ENCODE measurements at places on chromosomes 3 and 15. TPM values are rescaled to one million over a fixed set of nuclear protein-coding genes. Genes with fewer than 3 reads are reported as not detected.

Gene CHRFAM7A
- total RNA-seq, result 0.40 TPM

Gene PARP14
- total RNA-seq, result 23.6 TPM

Gene SLC22A13
- total RNA-seq, result not detected

Gene MLF1
- 19.8 TPM for total RNA-seq

Gene CPEB1
- 19.1 TPM for total RNA-seq

Gene UPK1B
- not detected for total RNA-seq

Gene ITPKA
- total RNA-seq, result 0.85 TPM

Gene MASP1
- total RNA-seq, result not detected

GRCh38 chr15:49383266-49383665 lies 39.8 kb upstream of the FGF7 start:
- DNase-seq, result no peak

DNA sequence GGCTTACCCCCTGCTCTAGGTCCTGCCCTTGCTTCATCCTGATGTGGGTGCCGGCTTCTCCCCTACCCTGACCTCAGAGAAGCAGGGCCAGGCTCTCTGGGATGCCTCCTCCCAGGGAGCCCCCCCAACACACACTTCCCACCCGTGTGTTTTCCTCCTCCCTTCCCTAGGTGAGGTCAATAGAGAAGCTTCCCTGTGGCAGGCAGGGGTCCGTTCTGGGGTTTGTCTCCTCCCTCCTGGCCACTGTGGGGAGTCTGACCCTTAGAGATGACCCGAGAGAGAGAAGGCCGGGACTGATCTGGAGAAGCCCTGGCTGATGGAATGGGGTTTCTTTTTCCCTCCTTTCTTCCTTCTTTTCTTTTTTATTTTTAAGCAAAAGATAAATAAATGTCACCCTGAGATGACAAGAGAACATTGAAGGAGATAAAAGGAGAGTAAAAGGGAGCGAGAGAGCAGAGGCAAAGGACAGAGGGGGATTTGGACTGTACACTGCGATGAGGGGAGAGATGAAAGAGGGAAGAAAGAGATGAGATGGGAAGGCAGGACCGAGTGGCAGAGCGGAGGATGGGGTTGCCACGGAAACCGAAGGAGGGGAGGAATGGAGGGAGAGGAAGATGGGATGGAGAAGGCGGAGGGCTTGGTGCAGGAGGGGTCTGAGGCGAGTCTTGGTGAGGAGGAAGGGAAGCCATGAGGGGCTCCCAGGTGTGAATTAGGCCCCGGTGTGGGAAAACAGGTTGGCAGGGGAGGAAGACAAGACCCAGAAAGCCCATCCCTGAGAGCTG lies 48.4 kb downstream of the IDH2 start:
- no peak for DNase-seq

GRCh38 chr3:8780279-8780678 lies 10.9 kb upstream of the OXTR start:
- no peak for DNase-seq

DNA sequence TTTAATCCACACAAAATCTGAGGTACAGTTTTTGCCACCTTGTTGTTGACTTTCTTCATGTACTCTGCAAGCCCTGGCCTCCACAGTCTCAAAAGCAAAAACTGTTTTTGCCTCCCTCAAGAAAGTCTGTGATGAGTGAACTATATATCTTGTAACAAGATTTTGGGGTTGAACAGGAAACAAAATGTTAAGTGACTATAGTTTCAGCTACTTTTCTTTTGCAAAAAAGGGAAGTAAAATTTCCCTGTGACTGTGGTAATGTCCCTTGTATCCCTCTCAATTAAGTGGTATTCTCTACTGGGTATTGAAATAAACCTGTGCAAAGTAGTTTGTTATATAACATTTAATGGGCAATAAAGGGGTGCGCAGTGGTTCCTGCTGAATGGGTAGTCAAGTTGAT lies 21.3 kb upstream of the SCAANT1 start:
- DNase-seq, result no peak

- DNase-seq, result peak; percentile 58
Measured at GRCh38 chr15:88900309-88900981, 5.1 kb upstream of the HAPLN3 start.

- no peak for DNase-seq
Measured at GRCh38 chr3:72630327-72630968, 217.8 kb downstream of the SHQ1 start.

DNA sequence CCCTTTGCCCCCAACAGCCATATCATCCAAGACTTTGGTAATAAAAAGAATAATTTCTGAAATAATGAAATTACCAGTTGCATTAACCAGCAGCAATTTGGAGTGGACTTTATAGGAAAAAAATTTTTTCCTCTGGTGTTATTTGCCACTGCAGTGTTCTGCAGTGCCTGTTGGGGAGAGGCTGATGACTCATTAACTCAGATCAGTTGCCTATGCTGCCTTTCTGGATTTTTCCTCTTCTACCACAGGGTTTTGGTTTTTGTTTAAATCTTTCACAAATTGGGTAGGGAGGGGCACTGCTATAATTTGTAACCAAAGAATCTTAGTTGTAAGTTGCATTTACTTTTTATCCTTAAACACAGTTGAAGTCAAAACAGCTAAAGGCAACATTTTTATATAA lies 22.7 kb downstream of the ATP6V1A start:
- no peak for DNase-seq

GRCh38 chr15:72276326-72276700 lies 4.0 kb upstream of the PARP6 start:
- DNase-seq, result no peak

- DNase-seq, result peak; percentile 32
Measured at GRCh38 chr3:155325263-155325835, 31.9 kb upstream of the STRIT1 start.

DNA sequence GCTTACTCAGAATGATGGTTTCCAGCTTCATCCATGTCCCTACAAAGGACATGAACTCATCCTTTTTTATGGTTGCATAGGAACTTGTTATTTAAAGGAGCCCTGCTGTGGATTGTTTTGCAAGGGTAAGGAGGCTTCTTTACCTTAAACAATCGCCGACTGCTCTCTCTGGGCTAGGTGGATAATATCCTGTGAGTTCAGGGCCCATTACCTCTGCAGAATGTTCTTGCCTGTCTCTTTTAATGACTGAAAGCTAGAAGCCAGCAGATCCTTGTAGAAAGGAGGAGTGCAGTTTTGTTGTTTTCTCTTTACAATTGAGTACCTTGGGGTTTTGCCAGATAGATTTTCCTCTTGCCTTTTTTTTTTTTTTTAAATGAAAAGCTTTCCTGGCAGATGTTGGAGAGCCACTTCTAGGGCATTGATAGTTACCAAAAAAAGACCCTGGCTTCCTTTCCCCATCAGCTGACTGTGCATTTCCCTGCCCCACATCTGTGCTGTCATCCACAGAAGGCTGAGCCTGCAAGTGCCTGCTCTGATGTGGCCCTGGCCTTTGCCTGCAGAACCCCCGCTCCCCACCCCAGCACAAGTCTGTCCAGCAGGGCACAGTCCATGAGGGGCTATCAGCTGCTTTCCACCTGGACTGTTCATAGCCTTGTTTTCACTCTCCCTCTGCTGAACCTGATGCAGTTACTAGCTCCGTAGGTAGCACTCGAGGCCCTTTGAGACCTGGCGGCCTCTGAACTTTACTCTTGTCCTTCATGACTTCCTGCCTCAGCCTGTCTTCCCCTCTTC lies 113.1 kb downstream of the CHCHD6 start:
- no peak for DNase-seq

GRCh38 chr3:188403404-188403803 lies 249.4 kb downstream of the LPP start:
- no peak for DNase-seq

GRCh38 chr3:101010296-101010695 lies 17.1 kb upstream of the ABI3BP start:
- no peak for DNase-seq

DNA sequence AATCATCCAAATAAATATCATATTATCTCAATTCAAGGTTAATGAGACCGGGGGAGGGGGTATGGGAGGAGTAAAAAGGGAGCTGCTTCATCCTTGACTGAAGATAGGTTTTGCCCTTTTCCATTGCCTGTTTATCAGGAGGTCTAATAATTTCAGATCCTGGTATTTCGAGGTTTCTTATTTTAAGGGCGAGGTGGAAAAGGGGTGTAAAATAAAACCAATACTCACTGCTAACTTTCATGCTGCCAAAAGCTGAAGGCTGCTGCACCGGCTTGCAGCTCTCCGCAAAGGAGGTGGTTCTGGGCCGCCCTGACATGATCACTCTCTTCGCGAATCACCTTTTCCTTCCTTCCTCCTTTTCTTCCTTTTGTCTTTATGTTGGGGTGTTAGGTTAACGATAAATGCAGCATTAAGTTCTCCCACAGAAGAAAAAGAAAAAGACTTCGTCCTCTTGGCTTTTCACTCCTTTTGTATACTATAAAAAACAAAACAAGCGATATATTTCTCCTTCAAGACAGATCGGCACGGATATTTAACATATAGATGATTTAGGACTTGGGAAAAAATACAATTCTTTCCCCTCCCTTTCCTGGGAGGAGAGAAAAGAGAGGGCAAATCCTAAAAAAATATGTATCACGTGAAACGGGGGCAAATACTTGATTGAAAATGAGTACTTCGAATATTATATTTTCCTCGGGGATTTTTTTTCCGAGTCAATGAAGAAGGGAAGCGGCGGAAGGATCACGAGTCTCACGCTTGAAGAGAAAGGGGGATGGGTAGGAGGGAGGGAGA lies 932 bp downstream of the GSK3B start:
- DNase-seq, result no peak

GRCh38 chr15:32951736-32952464 lies 234.1 kb downstream of the GREM1 start:
- no peak for DNase-seq

Measured in SK-MEL-5 (cell line).